ENCODE measurements at places on chromosomes 6 and 20.
A peak's percentile ranks its signal among the peaks of the same experiment; 100 is the strongest.

DNA sequence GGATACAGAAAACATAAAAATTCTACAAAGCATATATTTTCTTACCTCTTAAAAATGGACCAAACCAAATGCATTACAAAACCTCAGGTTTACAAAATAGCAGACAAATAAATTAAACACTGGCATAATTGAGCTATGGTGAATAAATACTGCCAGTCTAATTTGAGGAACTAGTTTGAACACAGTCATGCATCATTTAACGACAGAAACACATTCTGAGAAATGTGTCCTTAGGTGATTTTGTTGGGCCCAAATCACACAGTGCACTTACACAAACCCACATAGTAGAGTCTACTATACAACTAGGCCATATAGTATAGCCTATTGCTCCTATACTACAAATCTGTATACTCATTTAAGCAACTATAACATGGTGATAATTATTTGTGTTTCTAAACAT lies 215.6 kb downstream of the FOXC1 start:
- no peak for DNase-seq

- DNase-seq, result no peak
Measured at GRCh38 chr6:145651988-145652387, 83.3 kb downstream of the EPM2A start.

DNA sequence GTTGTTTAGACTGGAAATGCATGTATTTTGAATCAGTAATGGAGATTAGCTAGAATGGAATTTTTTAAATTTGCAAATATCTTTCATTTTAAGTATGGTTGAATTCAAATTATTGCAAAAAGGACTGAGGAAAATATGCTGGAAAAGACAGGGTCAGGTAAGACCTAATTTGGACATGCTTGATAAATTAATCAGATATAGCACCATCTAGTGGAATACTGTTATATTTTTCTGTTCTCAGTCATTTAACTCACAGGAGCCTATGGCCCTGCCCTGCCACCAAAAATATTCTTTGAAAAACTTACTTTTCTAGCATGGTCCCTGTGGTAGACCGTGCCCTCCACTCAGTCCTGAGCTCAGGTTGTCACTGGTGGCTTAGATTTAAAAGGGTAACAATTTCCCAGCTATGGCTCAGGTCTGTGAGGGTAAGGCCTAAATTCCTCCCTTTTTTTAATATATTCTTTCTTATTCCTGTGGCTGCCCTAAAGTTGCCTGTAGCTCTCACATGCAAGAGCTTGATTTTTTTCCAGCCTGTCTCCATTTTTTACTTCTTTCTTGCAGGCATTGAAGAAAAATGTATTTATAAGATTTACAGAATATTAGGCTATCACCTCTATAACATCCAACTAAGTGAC lies 25.3 kb upstream of the KIAA1586 start:
- peak; percentile 74 for DNase-seq

DNA sequence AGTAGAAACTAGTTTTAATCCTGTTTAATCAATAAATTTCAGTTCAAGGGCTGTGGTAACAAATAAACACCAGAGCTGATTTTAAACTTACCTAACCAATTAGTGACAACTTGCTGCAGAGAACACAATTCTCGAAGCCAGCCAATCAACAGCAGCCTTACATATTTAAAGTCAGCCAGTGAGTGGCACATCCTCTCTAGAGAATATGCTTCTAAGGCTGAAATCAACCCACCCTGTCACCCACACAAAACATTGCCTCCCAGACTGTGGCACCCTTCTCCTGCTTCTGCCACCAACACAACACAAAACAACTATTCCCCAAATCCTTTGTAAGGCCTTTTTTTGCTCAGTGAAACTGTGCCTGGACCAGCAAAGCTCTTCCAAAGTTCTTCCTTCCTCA lies 306.0 kb downstream of the EYA4 start:
- DNase-seq, result no peak

DNA sequence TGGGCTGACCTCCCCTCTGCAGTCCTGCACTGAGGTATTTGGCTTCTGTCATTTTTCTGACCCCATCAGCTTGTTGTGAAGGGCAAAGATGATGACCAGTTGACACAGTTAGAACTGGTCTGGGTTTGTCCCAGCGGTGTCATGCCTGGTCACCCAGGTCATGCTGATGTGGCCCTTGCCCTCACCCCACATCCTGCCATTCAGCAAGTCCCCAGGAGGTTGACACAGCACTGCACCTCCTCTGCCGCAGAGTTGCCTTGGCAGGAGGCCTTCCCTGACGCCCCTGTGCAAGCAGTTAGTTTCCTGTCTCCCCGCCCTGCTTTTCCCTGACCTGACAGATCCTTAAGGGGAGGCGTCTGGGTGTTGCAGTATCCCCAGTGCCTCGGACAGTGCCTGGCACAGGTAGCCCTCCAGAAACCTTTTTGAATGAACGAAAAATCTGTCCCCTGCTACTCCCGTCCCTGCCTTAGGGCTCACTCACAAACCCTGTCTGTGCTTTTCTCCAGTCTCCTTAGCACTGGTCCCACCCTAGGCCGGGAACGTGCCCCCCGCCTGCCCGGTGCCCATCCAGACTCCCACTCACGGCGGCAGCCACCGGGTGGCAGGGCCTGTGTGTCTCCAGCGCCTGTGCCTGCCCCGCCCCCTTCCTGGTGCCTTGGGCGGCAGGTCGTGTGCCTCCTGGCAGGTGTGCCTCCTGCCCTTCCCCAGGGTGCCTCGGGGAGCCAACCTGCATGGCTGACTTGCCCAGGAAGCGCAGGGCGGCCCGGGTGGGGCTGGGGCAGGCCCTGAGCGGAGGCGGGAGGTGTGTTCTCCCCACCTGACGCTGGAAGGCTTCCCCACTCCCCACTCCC lies 146.3 kb upstream of the RNF24 start:
- DNase-seq, result no peak

- DNase-seq, result no peak
Measured at GRCh38 chr6:79584332-79584731, 46.8 kb upstream of the SH3BGRL2 start.

- no peak for DNase-seq
Measured at GRCh38 chr6:24935366-24936152, at the start of gene RIPOR2. RIPOR2 (minus strand) TSS chr6:24935960; CDS start chr6:24935898, 62 bp downstream.

GRCh38 chr20:15248618-15249395 lies 911.4 kb upstream of the FLRT3 start:
- DNase-seq, result no peak

DNA sequence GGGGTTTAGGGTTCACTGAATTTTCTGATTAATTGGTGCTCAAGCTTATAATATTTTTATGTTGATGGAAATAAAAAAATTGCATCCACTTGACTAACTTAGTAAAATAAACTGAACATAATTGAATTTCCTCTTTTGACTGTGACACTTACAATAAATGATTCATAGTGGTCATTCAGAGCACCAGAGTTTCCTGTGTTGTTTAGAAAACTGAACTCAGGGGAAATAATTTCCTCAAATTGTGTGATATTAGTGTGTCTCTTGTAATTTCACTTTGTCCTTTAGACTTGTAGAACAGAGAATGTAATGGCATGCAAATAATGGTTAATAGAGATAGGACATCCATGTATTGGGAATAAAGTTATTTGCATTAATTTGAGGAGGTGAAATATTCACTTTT lies 319.7 kb upstream of the MAN1A1 start:
- peak; percentile 3 for DNase-seq

DNA sequence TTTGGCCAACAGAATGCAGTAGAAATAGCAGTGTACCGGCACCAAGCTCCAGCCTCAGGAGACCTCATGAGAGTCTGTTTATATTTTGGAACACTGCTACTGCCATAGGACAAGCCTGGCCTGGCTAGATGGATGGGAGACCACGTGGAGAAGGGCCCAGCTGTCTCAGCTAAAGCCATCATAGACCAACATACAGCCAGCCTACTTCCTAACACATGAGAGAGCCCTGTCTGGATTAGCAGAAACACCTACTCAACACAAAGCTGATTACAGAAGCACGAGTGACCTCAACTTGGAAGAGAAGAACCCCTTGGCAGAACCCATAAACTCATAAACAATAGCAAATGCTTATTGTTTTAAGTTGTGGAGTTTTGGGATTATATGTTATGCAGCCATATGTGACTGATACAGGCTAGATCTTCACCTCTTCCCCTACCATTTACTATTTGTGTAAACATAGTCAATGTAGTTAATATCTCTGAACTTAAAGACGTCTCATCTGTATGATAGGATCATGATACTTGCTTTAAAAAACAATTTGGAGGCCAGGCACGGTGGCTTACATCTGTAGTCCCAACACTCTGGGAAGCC lies 199.4 kb upstream of the ZNF217 start:
- DNase-seq, result no peak

- DNase-seq, result no peak
Measured at GRCh38 chr6:1384549-1385128, 4.7 kb upstream of the FOXF2 start.

- peak; percentile 27 for DNase-seq
Measured at GRCh38 chr6:20444786-20445271, 43.1 kb downstream of the E2F3 start.

DNA sequence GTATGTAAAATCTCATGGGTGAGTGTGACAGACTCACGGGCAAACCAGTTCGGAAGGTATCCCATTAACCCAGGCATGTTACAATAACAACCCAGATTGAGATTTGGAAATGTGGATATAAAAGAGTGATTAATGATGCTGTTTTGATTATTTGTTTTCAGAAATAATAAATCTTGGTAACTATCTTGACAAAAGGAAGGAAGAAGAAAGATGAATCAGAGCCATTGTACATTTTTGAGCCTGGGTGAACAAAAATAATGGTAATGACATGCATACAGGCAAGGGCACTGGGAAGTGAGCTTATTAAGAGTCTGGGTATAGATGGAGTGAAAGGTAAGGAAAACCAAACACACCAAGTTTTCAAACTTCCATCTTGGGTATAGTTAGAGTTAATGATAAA lies 862.0 kb downstream of the PHF3 start:
- no peak for DNase-seq

- peak; percentile 53 for DNase-seq
Measured at GRCh38 chr6:21045135-21045700, 511.0 kb downstream of the CDKAL1 start.

- no peak for DNase-seq
Measured at GRCh38 chr20:23645575-23645974, 7.8 kb upstream of the CST3 start.

DNA sequence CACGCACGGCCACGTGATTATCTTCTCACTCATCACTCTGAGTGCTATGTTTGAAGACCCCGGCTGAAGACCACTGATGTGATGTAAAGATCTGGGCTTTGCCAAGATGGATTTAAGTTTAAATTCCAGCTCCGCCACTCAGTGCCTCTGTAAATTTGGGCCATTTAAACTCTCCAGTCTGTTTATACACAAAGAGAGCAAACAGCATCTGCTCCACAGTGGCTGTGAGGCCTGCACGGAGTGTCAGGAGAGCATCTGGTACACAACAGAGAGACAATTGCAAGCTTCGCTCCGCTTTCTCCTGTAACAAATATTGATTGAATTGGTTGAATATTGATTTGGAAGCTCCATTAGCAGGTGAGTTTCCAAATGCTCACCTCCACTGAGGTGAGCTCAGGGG lies 80.5 kb upstream of the FRMD1 start:
- no peak for DNase-seq

DNA sequence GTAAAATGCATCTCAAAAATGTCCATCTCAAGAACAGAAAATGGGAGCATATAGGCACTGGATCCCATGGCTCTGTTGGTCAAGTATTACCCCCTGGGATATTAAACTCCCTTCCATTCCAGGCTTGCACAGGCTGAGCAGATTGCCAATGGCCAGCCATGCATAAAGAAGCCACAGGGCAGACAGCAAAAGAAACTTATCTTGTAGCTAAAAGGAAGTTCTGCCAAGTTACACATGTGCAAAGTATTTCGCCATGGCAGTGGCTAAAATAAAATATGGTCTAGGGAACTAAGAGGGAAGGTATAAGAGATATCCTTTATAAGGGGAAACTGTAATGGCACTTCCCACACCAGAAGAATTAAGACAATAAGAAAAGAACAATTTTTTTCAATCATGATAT lies 415.6 kb upstream of the BTBD3 start:
- peak; percentile 42 for DNase-seq

DNA sequence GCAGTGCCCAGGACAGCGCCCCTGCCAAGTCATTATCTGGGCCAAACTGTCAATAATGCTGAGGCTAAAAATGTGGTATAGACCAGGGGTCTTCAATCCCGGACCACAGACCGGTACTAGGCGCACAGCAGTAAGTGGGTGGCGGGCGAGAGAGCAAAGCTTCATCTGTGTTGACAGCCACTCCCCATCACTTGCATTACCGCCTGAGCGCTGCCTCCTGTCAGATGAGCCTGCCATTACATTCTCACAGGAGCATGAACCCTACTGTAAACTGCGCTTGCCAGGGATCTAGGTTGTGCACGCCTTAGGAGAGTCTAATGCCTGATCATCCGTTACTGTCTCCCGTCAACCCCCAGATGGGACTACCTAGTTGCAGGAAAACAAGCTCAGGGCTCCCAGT lies 91.0 kb downstream of the NFATC2 start:
- DNase-seq, result no peak

DNA sequence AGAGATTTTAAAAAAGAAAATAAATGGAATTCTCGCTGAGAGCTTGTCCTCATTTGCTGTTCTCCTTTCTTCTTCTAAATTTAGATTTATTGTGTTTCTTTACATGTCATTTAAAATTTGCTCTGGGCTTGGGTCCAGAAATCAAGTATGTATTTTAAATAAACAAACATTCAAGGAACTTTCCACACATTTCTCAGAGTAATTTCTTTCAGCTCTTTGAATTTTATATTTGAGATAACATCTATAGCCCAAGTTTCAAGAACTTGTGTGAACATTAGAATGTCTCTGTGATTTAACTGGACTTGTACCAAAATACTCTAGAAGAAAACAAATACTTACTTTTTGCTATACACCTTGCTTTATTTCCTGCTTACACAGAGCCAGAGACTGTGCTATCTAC lies 192.3 kb downstream of the TMEM200A start:
- DNase-seq, result no peak

- DNase-seq, result no peak
Measured at GRCh38 chr20:35490736-35491181, 35.4 kb downstream of the CEP250 start.

- DNase-seq, result no peak
Measured at GRCh38 chr20:38987777-38988176, 25.6 kb downstream of the DHX35 start.

GRCh38 chr6:27757307-27757706 lies 154.9 kb downstream of the OR2B2 start:
- no peak for DNase-seq

DNA sequence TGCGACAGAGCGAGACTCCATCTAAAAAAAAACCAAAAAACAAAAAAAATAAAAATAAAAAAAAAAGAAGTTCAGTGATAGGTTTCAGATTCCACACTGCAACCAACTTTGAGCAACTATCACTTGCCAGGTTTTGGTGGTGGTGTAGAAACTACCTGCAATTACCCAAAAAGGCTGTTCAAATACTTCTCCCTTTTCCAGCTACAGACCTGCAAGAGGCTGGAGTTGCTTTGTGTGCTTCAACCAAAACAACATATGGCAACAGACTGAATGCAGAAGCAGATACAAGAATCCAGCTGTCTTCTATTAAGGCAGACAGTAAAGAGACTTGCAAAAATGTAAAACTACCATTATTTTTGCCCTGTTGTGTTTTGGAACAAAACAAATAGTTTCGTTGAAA lies 9.3 kb upstream of the BCAS1 start:
- no peak for DNase-seq
